ENCODE measurements at places on chromosomes 3 and 15. TPM values are rescaled to one million over a fixed set of nuclear protein-coding genes. Genes with fewer than 3 reads are reported as not detected.

DNA sequence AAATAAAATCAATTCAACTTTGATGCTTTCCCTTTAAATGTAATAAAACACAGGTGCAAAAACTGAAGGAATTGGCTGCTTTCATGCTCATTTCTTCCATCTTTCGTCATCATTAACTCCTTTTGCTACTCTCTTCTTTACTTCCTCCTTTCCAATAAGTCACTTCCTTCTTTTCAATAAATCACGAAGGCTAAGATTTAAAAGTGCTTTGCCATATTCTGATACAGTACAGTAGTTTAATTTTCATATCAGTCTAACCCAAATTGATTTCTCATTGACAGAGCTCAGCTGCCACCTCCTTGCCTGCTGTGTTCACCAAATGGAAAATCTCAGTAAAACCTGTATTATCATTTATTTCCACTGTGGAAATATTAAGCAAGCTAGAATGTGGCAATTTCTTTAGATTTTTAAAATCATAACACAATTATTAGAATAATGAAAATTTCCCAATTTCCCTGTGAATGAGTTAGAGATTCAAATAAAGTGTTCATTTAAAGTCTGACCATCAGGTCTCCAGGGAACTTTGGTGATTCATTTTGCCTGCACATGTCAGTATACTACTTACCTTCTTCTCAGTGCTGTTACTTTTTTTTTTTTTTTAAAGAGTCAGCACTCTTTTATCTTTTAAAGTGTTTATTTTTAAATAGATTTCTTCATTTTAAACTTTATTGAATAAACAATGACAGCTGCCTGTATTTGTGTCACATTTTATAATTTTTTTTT is 41.6 kb downstream of the NANOGP8 start:
- no peaks in the 10 kb centered on the region for H3K4me1 ChIP-seq
- DNase-seq = no peak
- no peaks in the 10 kb centered on the region for H3K36me3 ChIP-seq
- no peak overlapping the region for H3K27ac ChIP-seq

- no peak overlapping the region for H3K27ac ChIP-seq
- no peak for DNase-seq
- H3K27me3 ChIP-seq = no peaks in the 10 kb centered on the region
- H3K36me3 ChIP-seq = no peaks in the 10 kb centered on the region
- no peak overlapping the region for H3K4me3 ChIP-seq
Measured at GRCh38 chr15:35485411-35485810, 60.6 kb downstream of the DPH6 start.

GRCh38 chr3:37479981-37480380 is 305.6 kb upstream of the LRRFIP2 start:
- H3K4me1 ChIP-seq = no peaks in the 10 kb centered on the region
- no peak overlapping the region for H3K27ac ChIP-seq
- DNase-seq = peak; percentile 66
- no peaks in the 10 kb centered on the region for H3K27me3 ChIP-seq
- H3K4me3 ChIP-seq = no peak overlapping the region
- H3K36me3 ChIP-seq = no peaks in the 10 kb centered on the region

GRCh38 chr3:182490596-182491491 is 302.5 kb upstream of the ATP11B start:
- H3K27ac ChIP-seq = no peak overlapping the region
- no peaks in the 10 kb centered on the region for H3K36me3 ChIP-seq
- no peak for DNase-seq
- no peaks in the 10 kb centered on the region for H3K4me1 ChIP-seq

DNA sequence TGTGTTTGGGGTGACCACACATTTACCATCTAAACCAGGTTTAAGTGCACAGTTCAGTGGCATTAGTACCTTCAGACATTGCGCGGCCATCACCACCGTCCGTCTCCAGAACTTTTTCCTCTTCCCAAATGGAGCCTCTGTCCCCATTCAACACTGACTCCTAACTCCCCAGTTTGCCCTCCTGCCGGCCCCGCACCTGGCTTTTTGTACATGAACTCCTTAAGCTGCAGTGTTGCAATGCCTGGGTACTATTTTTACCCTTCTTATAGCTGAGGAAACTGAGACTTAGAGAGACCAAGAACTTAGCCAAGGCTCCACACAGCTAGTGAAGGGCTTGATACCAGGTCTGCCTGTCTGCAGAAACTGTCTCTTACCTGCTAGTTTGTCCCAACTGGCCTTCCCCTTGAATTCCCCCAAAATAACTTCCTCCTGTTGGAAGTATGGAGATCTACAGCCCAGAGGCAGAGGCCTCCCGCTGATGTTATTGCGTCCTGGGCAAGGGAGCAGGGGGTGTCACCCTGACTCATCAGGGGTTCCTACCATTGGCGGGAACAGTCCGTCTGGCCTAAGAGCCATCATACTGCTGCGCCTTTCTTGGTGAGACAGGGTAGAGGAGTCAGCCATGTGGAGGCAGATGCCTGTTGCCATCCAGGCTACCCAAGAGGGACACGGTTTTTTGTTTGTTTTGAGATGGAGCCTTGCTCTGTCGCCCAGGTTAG is 65.6 kb downstream of the GRIP2 start:
- no peaks in the 10 kb centered on the region for H3K27me3 ChIP-seq
- H3K4me3 ChIP-seq = no peak overlapping the region
- no peaks in the 10 kb centered on the region for H3K36me3 ChIP-seq

- H3K36me3 ChIP-seq = no peaks in the 10 kb centered on the region
- H3K27ac ChIP-seq = no peak overlapping the region
- DNase-seq = no peak
- H3K4me3 ChIP-seq = no peak overlapping the region
- H3K4me1 ChIP-seq = peaks cover 23% of the 10 kb centered on the region
Measured at GRCh38 chr3:44506961-44507360, 29.5 kb upstream of the ZNF445 start.

Gene EHD4
- total RNA-seq = 13.0 TPM

DNA sequence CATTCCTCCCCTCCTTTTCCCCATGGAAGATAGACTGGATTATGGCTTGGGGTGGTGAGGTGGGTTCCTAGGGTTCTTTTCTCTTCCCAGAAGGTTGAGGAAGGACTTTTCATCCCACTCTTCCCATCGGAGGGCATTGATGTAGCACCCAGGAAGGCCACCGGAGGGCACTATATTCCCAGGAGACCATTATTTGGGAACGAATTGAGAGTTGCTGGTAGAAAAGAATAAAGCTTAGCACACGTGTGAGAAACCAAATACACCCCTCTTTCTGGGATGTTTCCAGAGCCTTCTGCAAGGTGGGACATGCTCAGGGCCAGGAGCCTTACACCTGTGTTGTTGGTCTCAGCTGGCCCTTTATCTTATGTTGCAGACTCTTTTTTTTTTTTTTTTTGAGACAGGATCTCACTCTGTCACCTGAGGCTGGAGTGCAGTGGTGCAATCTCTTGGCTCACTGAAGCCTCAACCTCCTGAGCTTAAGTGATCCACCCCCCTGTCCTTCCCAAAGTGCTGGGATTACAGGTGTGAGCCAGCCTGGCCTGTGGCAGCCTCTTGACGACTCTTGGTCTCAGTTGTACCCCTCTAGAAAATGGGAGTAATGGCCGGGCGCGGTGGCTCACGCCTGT is 6.3 kb upstream of the CDC25A start:
- H3K4me1 ChIP-seq = no peaks in the 10 kb centered on the region
- no peak for DNase-seq
- H3K4me3 ChIP-seq = no peak overlapping the region
- H3K27me3 ChIP-seq = no peaks in the 10 kb centered on the region
- H3K27ac ChIP-seq = no peak overlapping the region

- H3K36me3 ChIP-seq = no peaks in the 10 kb centered on the region
- H3K27ac ChIP-seq = no peak overlapping the region
- no peak for DNase-seq
- H3K4me3 ChIP-seq = no peak overlapping the region
Measured at GRCh38 chr3:26636096-26636727, 13.6 kb downstream of the LRRC3B start.

GRCh38 chr3:123799544-123800361 is 84.4 kb downstream of the MYLK start:
- DNase-seq = no peak
- no peaks in the 10 kb centered on the region for H3K36me3 ChIP-seq
- H3K4me3 ChIP-seq = no peak overlapping the region
- no peaks in the 10 kb centered on the region for H3K27me3 ChIP-seq
- H3K4me1 ChIP-seq = no peaks in the 10 kb centered on the region

- no peaks in the 10 kb centered on the region for H3K4me1 ChIP-seq
- no peak for DNase-seq
- H3K27me3 ChIP-seq = no peaks in the 10 kb centered on the region
- no peaks in the 10 kb centered on the region for H3K36me3 ChIP-seq
- H3K27ac ChIP-seq = no peak overlapping the region
- no peak overlapping the region for H3K4me3 ChIP-seq
Measured at GRCh38 chr3:61493339-61493738, 68.0 kb upstream of the PTPRG start.

GRCh38 chr3:59167756-59168155 is 117.9 kb upstream of the CFAP20DC start:
- no peak for DNase-seq
- no peaks in the 10 kb centered on the region for H3K27me3 ChIP-seq
- no peaks in the 10 kb centered on the region for H3K4me1 ChIP-seq

DNA sequence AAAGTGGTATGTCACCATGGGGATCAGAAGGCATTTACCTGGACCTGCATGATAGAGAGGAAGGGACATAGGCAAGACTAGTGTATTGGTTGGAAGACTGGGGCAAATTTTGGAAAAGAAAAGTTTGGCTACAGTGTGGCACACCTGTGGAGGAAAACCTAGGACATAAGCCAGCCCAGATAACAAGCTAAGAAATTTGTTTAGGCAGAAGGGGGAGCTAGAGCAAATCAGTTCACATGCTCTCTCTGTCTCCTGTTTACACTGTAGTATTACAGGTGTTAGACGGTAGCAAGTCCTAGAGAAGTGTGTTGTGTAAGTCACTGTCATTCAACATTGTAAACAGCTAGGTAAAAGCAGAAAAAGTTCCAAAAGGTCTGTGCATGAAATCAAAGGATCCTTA is 11.9 kb upstream of the ALDH1A2 start:
- H3K27ac ChIP-seq = no peak overlapping the region
- H3K4me3 ChIP-seq = no peak overlapping the region
- no peak for DNase-seq
- H3K27me3 ChIP-seq = no peaks in the 10 kb centered on the region
- H3K36me3 ChIP-seq = no peaks in the 10 kb centered on the region

GRCh38 chr3:122668930-122669730 is 11.5 kb upstream of the PARP14 start:
- no peaks in the 10 kb centered on the region for H3K27me3 ChIP-seq
- H3K27ac ChIP-seq = no peak overlapping the region
- H3K4me3 ChIP-seq = no peak overlapping the region
- DNase-seq = no peak
- H3K4me1 ChIP-seq = no peaks in the 10 kb centered on the region
- no peaks in the 10 kb centered on the region for H3K36me3 ChIP-seq

Gene MESP2
- not detected for total RNA-seq

GRCh38 chr3:13148561-13149329 is 75.5 kb upstream of the IQSEC1 start:
- H3K4me3 ChIP-seq = no peak overlapping the region
- H3K36me3 ChIP-seq = no peaks in the 10 kb centered on the region
- H3K4me1 ChIP-seq = no peaks in the 10 kb centered on the region
- H3K27me3 ChIP-seq = no peaks in the 10 kb centered on the region

Gene SAMMSON
- total RNA-seq = not detected

- peaks cover 44% of the 10 kb centered on the region for H3K36me3 ChIP-seq
- peak; percentile 86 for DNase-seq
- H3K4me3 ChIP-seq = no peak overlapping the region
- H3K27me3 ChIP-seq = no peaks in the 10 kb centered on the region
- H3K4me1 ChIP-seq = no peaks in the 10 kb centered on the region
- peak overlapping the region; percentile 76 for H3K27ac ChIP-seq
Measured at GRCh38 chr3:53113293-53114010, 16.8 kb downstream of the RFT1 start.

Gene HTR3E
- not detected for total RNA-seq

Gene HRG
- total RNA-seq = not detected

Measured in sigmoid colon (tissue), 7 donors.